NCI-H1417 treated with DMSO at 0.1 percent for 48 hours (cell line): ENCODE measurements at places on chromosomes 11 and 22.

DNA sequence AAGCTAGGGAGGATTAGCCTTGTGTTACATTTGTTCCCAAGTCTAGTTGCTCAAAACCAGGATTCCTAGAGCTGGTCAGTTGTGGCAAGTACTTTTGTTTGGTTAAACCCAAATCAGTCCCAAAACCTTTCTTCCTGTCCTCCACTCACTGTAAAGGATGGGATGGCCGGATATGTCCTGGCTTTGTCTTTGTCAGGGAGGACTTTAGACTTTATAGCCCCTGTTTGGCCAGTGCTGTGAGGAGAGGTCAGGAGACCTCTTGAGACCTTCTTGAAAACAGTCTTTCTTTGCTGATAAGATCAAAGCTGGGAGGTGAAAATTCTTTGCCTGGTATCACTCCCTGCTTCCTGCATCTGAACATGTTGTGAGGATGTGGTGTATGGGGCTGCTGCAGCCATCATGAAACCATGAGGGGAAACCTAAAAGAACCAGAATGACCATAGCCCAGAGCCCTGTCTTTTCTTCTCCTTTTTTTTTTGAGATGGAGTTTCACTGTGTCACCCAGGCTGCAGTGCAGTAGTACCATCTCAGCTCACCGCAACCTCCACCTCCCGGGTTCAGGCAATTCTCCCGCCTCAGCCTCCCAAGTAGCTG lies 43.6 kb upstream of the FTH1 start:
- DNase-seq = no peak

- DNase-seq = no peak
These were observed 231.2 kb downstream of the NTM start for GRCh38 chr11:131601586-131601985.

GRCh38 chr11:127931803-127932202 lies 655.6 kb downstream of the ETS1 start:
- DNase-seq = no peak

GRCh38 chr11:112174789-112175598 lies at the start of gene BCO2:
TSS of gene BCO2 (plus strand) at chr11:112175512. CDS start at chr11:112175602, 90 bp downstream.
- DNase-seq = peak; percentile 67

DNA sequence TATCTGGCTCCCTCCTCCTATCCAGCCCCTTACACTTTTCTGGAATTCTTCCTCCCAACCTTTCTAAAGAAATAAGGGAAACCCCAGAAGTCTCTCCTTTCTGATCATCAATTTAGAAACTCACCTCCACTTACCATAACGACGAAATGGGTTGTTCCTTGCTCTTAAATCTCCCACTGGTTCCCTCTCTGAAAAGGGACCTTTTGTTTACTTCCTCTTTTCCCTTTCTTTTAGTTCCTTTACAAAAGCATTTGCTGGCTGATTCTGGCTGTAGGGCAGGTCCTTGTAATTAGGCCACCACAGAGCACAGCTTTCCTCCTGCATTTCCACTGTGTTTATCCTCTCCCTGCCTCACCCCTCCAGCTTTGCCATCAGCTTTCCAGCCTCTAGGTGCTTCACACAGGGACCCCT lies 12.0 kb downstream of the JAML start:
- no peak for DNase-seq

DNA sequence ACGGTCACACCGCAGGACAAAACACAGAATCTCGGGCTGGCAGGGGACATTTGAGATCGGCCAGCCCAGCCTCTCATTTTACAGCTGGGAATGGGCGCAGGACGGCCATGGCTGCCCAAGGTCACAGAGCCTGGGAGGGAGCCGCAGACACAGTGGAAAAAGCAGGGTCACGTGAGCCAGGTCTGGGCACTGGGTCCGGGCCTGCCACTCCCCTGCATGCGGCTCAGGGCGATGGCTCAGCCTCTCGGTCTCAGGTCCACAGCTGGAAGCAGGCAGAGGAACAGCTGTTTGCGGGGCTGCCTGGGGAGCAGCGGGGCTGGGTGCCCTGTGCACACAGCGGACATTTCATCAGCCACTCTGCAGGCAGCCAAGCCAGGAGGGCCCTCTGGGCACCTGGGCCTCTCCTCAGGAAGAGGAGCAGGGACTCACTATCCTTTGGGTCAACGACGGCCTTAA lies 10.4 kb upstream of the PPARA start:
- no peak for DNase-seq

DNA sequence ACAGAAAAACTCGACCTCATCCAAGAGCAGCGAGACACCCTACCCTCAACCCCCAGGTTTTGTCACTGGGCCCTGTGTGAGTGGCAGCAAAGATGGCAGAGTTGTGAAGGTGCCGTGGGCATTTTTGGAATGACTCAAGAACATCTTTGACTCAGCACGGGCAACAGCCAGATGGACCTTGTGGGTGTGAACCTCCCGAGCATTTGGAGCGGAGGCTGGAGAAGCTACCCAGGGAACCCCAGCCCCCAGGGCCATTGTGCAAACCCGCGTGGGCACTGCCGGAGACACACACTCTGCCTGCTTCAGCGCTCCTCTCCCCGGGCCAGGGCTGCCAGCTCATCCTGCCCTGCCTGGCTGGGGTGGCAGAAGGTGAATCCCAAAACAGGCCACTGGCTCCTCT lies 66.1 kb downstream of the PANX1 start:
- no peak for DNase-seq

DNA sequence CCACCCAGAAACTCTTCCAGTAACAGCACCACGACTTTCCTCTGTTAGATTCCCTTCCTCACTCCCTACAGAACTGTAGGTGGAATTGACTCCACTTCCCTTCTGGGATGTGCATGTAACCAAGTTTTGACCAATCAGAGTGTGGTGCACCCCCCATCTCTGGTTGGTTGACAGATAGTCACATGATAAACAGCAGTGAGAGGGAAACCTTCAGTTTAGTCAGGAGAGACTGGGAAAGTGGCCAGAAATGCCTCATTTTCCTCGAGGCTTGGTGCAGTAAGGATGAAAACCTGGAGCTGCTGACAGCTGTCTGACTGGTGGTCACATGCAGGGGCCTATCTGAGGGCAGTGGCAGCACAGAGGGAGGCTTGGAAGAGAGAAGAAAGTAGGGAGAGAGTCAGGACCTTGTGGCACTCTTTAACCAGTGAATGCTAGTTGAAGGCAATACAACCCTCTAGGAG lies 67.3 kb upstream of the GRK3 start:
- no peak for DNase-seq

GRCh38 chr11:14117632-14118031 lies 155.1 kb downstream of the SPON1 start:
- DNase-seq = no peak

DNA sequence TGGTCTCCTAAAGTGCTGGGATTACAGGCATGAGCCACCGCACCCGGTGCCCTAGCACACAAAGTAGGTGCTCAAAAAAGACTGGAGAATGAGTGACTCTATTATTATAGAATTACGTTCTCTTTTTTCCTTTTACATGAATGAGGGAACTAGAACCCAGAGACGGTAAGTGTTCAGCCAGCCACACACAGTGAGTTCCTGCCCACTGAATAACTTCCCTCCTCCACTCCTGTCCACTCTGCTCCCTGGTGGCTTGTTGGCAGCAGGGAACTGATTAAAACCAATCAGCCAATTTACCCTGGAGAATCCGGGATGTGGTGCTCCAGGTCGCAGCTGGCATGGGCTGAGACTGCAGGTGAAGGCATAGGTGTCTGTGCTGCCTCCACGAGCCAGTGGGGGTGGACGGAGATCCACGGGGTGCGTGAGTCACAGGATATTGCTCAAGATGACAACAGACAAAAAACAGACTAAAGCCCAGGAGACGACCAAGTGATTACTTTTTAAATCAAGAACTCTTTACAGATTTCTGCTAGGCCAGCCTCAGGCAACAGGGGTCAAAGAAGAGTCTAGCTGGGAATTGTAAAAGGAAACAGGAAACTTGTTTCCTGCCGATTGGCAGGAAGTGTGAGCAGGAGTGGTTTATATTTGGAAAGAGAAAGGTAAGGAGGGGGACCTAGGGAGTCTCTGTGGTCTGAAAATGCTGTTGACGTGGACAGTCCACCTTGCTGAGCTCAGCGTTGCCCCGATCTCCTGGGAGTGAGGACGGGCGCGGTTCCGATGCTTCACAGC lies 95.2 kb upstream of the TP53I11 start:
- DNase-seq = no peak

DNA sequence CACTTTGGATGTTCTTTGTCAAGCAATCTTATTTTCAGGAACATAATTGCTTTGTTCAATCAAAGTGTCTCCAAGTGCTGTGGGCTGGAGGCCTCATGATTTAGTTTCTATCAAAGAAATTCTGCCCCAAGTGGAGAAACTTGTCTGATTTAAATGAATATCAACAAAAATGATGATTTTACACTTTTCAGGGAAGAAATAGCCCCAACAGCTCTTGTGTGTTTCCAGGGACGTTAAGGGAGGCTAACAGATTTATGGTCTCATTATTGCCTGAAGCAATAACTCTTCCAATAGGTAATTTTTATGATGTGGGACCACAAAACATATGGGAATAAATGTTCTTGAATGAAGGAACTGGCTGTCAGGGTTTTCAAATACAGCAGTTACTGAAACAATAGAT lies 699.1 kb downstream of the FAM181B start:
- no peak for DNase-seq

- no peak for DNase-seq
These were observed 294.7 kb upstream of the ZC3H12C start for GRCh38 chr11:109798521-109798920.

DNA sequence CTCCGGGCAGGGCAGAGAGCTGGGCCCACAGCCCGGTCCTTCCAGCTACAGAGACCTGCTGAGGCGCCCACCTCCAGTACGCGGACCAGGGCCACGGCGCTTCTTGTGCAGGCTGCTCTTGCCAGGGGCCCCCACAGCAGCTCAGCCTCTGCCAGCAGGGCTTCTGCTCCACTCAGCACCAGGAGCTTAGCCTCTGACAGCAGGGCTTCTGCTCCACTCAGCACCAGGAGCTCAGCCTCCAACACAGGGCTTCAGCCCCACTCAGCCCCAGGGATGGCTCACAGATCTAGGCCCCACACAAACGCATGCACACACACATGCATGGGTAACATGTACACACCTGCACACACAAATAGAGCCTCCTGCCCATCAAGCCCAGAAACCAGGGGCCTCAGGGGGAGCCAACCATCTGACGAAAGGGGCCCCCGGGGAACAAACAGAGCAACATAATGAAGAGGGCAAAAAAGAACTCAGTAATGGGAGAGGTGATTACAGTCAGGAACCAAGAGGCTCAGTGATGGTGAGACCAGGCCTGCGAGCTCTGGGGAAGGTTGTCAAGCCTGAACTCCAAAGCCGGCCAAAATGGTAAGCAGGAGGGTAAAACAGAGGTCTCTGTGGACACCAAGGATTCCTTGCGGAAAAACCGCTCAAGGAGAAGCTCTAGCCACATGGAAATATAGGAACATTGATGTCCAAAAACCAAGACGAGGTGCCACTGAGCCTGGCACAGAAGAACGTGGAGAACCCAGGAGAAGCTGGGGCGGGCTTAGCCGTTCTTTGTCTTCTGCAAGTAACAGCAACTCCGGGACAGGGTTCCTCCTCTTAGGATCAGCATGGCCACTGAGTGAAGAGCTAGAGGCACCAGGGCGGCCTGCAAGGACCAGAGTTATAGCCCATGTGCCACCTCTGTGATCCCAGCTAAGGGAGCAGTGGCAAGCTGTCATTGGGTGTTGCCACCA lies 46.5 kb downstream of the GNB1L start:
- no peak for DNase-seq

DNA sequence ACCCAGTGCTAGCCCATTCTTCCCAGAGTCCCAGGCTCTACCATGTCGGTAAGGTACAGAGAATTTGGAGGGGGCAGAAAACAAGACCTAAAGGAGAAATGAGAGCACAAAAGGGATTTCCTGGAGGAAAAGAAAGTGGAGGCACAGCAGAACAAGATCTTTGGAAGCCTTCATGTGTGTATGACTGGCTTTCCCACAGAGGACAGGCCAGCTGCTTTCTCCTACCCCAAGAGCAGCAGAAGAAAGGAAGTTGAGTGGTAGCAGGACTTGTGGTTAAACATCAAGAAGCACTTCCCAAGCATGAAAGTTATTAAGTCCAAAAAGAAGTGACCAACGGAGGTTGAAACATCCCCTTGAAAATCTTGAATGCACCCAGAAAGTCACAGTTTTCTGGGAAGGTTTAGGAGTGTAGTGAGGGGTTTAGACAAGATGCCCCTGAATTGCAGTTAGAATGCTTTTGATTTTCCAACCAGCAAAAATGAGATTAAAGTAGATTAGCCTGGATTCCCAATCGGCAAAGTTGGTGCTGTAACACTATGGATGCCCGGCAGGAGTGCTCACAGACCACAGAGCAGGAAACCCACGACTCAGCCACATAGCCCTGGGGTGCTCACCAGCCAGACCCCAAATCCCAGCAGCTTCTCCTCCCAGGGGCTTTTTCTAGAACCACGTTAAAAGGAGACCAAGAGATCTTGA lies 608 bp downstream of the TMPRSS13 start:
- DNase-seq = no peak

GRCh38 chr11:9803685-9804418 lies 140.0 kb downstream of the SWAP70 start:
- no peak for DNase-seq

GRCh38 chr11:39345834-39346442 lies 2113.5 kb downstream of the LRRC4C start:
- DNase-seq = no peak

DNA sequence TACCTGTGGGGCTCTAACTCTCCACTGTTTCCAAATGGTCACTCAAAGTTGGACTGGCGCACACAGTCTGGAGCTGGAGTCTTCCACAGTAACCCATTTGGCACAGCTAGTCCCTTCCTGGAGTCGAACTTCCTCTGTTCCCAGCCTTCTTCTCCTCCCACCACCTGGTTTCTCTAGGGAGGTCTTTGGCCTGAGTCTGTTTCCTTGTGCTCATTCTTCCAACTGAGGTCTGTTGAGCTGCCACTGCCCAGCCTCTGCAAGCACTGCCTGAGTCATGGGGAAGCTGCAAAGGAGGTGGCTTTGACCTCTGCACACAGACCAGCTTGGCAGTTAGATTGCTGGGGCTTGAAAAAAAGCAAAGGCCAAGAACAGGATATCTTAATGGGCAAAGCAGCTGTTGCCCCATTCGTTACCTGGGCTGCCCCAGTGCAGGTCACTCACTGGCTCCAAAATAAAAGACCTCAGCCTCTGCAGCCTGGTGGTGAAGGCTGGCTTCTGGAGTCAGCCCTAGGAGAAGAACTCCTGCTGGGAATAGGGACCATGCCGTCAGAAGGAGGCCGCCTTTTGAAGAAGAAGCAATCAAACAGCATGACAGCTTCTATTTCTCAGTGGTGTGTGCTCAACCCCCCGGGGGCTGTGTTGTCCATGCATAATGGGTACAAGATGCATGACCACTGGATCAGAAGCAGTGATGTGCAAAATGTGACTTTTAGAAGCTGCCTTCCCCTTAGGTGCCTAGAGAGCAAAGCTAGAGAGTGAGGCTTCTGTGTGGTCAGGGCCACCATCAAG lies 3.0 kb downstream of the ADAMTS15 start:
- DNase-seq = no peak

DNA sequence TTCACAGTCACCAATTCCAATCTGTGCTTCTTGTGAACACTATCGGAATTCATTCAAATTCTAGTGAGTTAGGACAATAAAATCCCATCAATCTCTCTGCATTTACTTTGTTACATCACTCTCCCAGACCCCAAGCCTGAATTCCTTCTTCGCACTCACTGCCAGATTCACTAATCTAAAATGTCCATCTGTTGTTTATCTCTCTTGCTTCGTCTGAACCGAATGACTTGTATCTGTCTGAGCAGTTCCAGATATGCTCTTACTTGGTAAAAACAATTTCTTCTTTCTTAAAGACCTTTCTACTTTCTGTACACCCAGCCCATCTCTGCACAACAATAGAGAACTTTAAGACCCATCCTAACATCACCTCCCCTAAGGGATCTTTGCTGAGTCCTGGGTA lies 7.0 kb downstream of the MMP10 start:
- DNase-seq = no peak
